ENCODE measurements at places on chromosomes 12 and 14.

GRCh38 chr12:114141921-114142564 is 175.9 kb upstream of the RBM19 start:
- DNase-seq = no peak

- DNase-seq = no peak
These were observed 21.2 kb downstream of the APPL2 start for GRCh38 chr12:105214670-105215375.

DNA sequence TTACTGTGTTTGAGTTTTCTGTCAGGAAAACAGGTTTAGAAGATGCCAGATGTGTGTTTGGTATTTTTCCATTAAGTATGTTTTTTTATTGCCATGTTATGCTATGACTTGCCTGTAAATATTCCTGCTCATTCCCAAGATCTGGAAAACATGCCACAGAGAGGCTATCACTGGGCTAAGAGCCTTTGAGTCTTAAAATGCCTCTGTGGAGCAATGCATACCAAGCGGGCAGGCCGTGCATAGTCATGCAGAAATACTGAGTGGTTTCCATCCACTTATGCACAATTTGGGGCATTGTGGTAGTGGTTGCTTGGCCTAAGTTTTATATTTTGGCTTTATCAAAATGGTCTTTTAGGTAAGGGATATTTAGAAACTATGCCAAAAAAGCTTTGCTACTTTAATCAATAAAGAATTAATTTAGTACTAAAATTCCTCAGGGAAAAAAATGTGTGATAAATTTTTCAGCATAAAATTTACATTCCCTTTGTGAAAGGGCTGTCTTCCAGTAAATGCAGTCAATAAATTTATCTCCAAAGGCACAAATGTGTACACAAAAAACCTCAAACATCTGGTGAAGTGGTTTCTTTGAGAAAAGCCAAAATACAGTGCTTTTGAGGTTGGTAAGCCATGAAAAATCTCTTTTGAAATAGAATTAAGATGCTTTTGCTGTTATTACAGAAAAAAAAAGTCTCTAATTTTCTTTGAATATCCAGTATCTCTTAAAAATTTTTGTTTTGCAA is 341.3 kb upstream of the FBXO33 start:
- DNase-seq = peak; percentile 9

DNA sequence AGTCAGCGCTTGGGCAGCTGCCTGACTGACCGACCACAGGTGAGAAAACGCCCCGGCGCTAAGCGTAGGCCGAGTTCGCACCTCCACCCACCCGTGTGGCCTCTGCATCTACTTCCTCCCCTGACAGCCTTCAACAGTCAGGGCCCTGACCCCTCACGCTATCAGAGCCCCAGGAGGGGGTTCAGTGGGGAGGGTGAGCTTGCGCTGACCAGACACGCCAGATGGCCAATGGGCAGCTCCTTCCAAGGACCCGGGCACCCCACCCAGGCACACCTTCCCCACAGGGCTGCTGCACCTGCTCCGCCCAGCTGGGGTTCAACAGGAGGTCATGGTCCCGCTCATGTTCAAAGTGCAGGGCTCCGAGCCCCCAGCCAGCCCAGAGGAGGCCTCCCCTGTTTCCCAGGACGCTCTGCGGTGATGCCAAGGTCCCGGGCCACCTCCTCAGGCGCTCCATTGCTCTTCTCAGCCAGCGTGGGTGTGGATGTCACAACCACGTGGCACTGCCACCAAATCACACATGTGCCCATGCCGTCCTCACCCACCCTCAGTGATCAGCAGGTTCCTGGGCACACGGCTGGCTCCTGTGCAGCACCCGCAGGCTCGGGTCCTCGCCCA is 48.7 kb upstream of the BCL11B start:
- DNase-seq = no peak

DNA sequence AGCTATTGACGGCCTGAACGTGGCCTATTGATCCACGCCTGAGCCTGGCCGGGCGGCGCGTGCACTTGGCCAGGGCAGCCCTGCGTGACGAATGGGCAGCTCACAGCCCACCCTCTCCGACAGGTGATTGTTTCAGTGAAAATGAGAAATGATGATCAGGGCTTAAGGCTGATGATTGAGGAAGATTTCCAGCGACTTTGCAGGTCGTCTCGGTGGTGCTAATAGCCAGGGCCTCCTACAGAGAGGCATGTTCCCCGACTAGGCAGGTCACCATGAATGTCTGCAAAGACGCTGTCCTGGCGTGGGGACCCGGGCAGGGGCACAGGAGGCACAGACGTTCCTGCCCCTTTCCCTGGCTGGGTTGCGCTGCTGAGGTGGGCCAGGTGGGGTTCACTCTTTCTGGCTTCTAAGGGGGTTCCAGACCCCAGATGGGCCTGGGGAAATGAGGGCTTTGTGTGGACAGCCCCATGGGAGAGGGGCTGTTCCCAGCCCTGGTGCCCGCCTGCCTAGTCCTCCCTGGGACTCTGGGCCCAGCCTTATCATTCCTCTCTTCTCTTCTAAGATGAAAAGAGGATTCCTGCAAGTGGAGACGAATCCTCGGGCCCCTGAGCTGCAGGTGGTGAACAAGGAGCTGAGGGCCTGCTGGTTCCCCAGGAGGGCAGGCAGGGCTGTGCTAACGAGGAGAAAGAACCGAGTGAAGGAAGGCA is 157.4 kb downstream of the KIF26A start:
- no peak for DNase-seq

DNA sequence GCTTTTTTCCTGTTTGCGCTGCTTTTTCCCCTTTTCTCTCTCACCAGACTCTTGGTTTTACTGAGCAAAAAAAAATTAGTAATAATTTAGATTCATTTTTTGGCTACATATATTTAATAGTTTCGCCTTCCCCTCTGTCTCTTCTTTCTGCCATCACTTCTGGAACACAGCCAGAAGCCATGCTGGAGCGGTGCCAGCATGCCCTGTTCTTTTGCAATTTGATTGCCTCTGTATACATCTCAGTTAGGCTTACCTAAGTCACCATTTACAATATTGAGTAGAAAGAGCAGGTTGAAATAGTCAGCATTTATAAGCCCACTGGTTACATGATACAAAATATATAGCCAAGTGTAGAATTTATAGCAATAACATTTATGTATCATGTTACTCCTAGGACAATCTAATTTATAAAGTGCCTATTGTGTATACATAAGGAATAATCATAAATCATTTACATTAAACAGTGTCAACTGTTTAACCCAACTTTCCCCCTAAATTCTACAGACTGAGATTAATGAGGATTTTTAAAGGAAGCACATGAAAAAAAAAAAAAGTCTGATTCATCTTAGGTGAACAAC is 413.8 kb upstream of the SOX5 start:
- no peak for DNase-seq

- DNase-seq = no peak
These were observed 83.8 kb downstream of the GALNT9 start for GRCh38 chr12:132245521-132246101.

- DNase-seq = no peak
These were observed 159.5 kb upstream of the DYRK2 start for GRCh38 chr12:67489007-67489406.

- no peak for DNase-seq
These were observed 316.6 kb upstream of the RTL1 start for GRCh38 chr14:101219896-101220703.

GRCh38 chr14:30085943-30086342 is 158.3 kb upstream of the PRKD1 start:
- DNase-seq = no peak

GRCh38 chr12:114291389-114292060 is 114.4 kb downstream of the TBX5 start:
- no peak for DNase-seq

- no peak for DNase-seq
These were observed 2.1 kb downstream of the PLXNC1 start for GRCh38 chr12:94150240-94151121.

DNA sequence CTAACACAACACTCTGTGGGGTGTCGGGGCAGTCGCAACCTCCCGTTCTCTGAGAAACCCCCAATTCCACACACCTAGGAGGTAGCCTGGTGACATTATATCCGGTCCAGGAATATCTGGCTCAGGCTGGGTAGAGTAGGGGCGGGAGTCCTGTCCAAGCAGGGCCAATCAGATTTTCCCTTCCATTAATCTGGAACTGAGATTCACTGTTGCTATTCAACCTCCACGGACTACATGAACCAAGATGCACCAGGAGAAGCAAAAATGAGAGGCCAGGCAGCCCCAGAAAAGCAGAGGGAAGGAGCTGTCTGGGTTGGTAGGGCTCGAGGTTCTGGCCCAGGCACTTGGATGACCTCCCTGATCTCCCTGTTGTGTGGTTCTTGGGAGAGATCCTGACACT is 51.0 kb downstream of the NINJ2 start:
- DNase-seq = no peak

DNA sequence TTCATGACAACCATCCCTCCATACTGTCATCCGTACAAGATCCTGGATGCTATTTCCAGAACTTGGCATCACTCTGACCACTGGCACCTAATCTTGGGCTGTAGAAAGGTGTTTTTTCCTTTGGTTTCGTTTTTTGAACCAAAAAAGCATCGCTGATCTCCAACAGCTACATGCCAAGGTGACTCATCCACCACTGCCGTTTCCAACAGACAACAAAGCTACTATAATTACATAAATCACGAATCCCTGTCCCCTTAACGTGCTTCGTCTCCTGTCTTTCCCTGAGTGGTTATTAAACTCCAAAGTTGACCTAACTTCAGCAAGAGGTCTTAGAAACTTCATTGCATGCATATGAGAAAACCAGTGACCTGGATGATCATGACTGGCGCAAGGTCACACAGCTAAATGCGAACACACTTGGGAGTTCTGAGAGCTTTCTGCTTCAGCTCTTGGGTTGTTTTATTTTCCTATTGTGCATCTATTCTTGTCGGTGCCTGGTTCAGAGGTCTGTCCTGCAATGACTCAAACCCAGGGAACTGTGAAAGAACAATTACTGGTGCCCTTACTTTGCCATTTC is 99.9 kb downstream of the PPM1H start:
- DNase-seq = no peak

- DNase-seq = peak; percentile 79
These were observed at the start of gene SIX1 for GRCh38 chr14:60648934-60649874. SIX1 (minus strand) TSS chr14:60649477; CDS start chr14:60649189, 288 bp downstream.

GRCh38 chr12:57583008-57583831 is 7.8 kb upstream of the PIP4K2C start:
- peak; percentile 82 for DNase-seq

GRCh38 chr12:94123127-94123526 is 25.2 kb upstream of the PLXNC1 start:
- DNase-seq = no peak

DNA sequence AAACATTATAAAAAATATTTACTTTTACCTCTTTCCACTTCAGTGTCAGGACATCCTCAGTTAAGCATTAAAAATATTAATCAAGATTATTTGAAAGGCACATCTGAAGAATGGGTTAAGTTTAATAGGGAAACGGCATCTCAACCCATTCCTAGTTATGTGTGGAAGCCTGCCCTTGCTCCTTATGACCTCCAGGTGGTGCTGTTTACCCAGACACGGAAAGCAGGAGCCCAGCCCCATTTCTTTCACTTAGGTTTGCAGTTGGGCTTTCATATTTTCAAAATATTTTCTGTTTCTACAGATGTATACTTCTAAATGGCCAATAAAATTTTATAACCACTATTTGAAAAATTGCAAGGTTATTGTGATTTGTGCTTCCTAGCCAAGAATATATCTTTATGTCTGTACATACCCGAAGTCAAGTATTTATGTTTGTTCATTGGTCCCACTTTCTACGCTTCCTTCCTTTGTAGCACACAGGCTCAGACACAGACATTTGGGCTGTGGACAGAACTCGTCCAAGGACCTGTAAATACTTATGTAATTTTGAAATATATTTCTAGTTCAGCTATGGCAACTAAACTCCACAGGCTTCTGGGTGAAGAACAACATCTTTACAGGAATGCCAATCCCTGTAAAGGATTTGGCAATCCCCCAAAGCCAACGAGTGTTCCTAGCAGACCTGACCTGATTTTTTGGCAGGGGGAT is 247.1 kb downstream of the AKAP6 start:
- peak; percentile 23 for DNase-seq

GRCh38 chr12:32043928-32044549 is 62.6 kb upstream of the BICD1 start:
- no peak for DNase-seq

DNA sequence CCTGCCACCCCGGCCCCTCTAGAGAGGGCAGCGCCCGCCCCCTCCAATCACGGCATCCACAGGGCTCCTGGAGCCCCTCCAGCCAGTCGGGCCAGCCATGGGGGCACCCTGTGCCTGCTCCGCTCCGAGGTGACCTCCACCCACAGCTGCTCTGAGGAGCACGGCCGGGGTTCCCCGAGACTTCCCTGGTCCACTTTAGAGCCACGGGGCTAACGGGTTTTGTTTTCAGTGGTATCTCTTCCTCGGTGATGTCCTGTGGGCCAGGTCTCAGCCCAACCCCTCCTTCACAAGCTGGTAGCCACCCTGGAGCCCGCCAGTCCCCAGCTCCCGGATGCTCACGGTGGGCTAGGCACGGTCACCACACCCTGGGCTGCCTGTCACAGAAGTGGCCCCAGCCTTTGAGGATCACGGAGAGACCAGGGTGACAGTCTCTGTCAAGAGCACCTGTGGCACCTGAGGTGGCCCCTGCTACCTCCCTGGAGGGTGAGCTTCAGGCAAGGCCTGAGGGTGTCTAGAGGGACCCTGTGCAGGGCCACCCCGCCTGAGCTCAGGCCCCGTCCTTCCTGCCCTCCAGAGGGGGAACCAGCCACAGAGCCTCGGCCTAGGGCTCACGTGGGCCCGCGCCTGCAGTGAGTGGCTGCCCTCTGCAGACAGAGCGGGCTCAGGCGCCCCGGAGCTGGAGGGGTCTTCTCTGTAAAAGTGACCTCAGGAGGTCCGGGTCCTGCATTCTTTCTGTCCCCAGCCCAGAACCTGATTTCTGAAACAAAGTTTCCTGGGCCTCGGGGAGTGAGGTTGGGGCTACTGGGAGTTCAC is 146.0 kb upstream of the C14orf180 start:
- no peak for DNase-seq

GRCh38 chr12:19110221-19110940 is 19.2 kb upstream of the PLEKHA5 start:
- DNase-seq = no peak

GRCh38 chr12:48092611-48093010 is 13.3 kb downstream of the SENP1 start:
- DNase-seq = no peak

- DNase-seq = no peak
These were observed 41.8 kb downstream of the VEZT start for GRCh38 chr12:95259368-95259767.

- no peak for DNase-seq
These were observed 61.1 kb downstream of the RAB35 start for GRCh38 chr12:120055231-120056000.

DNA sequence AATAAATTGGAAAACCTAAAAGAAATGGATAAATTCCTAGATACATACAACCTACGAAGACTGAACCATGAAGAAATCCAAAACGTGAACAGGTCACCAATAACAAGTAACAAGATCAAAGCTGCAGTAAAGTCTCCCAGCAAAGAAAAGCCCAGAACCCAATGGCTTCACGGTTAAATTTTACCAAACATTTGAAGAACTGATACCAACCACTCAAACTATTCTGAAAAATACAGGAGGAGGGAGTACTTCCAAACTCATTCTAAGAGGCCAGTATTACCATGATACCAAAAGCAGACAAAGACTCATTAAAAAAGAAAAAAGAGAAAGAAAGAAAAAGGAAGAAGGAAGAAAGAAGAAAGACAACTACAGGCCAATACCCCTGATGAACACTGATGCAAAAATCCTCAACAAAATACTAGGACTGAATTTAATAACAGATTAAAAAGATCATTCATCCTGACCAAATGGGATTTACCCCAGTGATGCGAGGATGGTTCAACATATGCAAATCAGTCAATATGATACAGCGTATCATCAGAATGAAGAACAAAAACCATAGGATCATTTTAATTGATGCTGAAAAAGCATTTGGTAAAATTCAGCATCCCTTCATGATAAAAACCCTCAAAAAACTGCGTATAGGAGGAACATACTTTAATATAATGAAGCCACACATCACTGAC is 26.9 kb upstream of the CCDC88C start:
- DNase-seq = no peak
